Amygdala (tissue), 56 donors: ENCODE measurements at places on chromosomes 5 and 9.

DNA sequence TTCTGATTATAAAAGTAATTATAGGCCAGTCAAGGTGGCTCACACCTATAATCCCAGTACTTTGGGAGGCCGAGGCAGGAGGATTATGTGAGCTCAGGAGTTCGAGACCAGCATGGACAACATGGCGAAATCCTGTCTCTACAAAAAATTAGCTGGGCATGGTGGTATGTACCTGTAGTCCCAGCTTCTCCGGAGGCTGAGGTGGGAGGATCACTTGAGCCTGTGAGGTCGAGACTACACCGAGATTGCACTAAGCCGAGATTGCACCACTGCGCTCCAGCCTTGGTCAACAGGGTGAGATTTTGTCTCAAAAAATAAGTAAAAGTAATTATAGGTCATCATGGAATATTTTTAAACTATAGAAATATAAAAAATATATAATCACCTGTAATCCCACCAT lies 18.1 kb downstream of the IRF1 start:
- DNase-seq: no peak

DNA sequence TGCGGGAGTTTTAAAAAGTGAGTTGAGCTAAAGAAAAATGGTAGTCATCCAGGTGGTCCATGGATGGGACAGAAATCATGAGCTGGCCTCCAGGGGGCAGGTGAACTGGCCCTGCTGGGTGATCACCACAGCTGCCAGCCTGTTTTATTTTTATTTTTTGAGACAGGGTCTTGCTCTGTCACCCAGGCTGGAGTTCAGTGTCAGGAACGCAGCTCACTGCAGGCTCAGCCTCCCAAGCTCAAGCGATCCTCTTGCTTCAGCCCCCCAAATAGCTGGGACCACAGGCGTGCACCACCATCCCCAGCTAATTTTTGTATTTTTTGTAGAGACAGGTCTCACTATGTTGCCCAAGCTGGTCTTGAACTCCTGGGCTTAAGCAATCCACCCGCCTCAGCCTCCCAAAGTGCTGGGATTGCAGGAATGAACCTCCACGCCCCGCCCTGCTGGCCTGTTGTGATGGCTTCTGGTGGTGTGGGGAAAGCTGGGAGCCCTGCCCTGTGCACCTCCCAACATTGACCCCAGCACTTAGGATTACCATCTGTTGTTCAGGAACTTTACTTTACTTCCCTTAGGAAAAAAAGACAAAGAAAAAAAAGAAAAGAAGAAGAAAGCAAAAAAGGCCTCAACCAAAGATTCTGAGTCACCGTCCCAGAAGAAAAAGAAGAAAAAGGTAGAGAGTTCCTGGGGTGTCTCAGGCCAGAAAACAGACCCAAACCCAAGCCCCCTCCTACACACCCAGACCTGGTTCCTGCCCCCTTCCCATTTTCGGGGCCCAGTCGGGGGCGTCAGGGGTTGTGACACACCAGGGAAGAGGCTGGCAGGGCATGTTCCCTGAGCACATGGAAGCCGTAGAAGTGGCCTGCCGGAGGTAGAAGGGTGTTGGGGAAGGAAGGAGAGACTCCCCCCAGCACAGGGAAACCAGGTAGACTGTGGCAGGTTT lies 14.7 kb downstream of the CD74 start:
- DNase-seq: no peak

GRCh38 chr5:78627766-78628165 lies 20.8 kb downstream of the LHFPL2 start:
- no peak for DNase-seq

DNA sequence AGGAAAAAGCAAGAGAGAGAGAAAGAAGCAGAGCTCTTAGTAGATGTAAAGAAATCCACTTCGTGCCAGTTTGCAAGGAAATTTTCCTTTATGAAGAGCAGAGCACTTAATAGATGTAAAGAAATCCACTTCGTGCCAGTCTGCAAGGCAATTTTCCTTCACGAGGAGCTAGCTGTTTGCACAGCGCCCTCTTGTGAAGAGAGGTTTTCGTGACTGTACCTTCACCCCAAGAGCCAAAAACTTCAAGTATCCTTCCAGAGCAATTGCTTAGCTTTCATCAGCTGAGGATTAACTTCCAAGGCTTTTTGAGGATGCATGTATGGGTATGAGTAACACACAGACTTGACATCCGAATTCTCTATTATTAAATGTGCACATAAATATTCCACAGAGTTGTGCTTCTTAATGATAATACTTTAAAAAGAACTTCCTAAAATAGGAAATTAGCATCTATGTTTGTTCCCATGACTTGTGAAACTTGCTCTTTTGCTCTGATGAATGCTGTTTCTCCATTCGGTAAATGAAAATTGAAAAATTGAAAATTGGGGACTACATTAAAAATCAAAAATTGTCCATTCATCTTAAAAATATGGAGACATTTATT lies 525.6 kb downstream of the PDE4D start:
- DNase-seq: peak; percentile 23

- no peak for DNase-seq
Measured at GRCh38 chr9:12838546-12838945, 63.7 kb downstream of the LURAP1L start.

- no peak for DNase-seq
Measured at GRCh38 chr5:127518319-127518621, 830 bp downstream of the PRRC1 start.

DNA sequence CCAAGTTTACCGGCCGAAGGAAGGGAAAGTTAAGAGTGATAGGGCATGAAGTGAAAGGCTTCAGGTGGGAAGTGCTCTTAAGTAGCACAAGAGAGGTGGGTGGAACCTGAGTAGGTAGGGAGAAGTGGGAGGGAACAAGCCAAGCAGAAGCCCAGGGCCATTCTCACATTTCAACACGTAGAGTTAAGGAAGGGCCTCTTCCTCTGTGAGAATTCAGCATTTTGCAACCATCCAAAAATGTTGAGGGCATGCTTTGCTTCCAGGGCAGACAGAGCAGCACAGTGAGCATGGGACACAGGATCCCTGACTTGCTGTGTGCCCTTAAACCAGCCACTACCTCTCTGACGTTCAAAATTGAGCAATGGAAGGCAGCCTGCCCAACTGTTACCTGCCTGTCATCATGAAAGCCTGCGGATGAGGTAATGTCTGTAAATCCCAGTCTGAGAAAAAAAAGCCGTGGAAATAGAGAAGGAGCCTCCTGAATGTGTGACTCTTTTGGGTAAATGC lies 3.3 kb downstream of the CYFIP2 start:
- no peak for DNase-seq

DNA sequence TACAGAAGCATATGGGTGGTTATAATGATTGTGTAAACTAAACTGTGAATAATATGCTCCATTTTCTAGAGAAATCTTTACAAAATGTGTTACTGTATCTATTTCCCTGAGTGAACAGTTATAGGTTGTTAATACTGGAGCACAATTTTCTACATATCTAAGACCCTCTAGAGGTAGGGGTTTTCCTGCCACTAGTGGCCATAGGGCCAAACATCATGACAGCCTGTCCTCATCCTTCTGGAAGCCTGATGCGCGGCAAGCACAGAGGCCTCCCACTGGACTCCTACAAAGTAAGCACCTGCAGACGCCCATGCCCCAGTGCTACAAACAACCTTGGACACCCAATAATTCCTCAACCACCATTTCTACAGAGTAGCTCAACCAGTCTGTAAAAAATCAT lies 1.9 kb upstream of the SNX18 start:
- DNase-seq: no peak

GRCh38 chr5:28216939-28217360 lies 1178.6 kb upstream of the CDH9 start:
- DNase-seq: no peak

DNA sequence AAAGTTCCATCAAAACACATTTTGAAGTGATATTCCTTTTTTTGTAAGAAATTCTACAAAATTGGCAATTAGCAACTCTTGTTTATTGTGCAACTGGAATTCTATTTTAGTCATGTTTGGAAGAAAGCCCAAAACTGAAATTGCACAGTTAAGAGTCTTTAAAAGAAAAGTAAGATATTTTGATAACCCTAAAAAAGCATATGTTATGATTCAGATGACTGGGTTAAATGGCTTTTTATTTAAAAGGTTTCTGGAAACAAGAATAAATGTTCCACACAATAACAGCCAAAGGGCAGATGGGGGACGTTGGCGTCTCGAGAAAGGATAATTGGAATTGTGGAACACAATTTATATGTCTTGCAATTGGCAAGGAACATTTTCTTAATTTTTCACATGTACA lies 275.2 kb downstream of the CDH9 start:
- DNase-seq: no peak
